ENCODE measurements at places on chromosomes 3 and 15.

DNA sequence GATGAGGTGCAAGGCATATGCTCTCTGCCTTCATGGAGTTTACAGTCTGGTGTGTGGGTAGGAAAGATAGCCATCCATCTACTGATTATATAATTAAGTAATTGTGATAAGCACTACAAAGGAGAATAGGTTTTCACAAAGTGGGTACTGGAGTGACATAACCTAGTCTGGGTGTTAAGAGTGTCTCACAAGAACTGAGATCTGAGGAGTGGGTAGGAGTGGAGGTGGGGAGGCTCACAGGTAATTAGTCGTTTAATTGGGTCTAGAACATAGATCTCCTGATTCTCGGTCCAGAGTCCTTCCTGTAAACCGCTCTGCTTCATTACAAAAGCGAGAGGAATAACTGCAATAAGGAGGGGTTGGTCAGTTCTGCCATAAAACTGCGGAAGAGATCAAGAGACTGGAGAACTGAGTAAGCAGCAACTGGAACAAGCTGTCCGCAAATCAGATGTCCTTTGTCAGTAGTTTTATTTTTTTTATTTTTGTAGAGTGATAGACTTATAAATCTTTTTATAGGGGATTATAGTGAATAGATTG, 2.2 kb downstream of the NEO1 start:
- no peak for DNase-seq

DNA sequence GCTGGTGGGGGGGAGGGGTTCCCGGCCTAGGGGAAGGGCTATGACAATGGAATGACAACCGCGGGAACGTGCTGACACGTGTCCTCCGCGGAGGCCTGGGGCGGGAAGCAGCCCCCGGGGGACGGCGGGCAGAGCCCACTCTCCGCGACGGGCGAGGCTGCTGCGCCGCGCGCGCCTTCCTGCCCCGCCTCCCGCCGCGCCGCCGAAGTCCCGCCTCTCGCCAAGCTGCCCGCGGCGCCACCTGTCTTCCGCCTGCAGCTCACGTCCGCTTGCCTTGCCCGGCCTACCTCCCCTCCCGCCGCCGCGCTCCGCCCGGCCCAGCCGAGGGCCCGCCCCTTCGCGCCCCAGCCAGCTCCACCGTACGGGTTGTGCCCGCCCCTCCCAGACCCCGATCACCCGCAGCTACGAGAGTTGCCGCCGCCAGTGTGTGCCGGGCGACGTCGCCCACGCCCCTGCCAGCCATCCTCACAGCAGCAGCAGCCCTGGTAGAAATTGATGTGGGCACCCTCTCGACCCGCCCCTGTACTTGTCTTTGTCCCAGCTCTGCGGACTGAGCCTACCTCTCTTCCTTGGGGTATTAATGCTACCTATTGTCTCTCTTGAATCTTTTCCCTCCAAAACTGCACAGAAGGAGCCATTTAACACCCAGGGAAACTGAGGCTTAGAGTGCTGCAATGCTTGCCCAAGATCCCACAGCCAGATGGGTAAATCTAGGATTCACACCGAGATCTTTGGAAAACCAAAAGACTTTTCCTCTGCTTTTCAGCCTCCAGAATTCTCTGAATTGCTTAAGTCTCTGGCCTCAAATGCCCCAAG, at the start of gene PARP16:
Gene PARP16, minus strand, starts transcription at position 180 of the 816 bp plus-strand sequence. CDS start 457 bp downstream, outside the sequence.
- DNase-seq: no peak

DNA sequence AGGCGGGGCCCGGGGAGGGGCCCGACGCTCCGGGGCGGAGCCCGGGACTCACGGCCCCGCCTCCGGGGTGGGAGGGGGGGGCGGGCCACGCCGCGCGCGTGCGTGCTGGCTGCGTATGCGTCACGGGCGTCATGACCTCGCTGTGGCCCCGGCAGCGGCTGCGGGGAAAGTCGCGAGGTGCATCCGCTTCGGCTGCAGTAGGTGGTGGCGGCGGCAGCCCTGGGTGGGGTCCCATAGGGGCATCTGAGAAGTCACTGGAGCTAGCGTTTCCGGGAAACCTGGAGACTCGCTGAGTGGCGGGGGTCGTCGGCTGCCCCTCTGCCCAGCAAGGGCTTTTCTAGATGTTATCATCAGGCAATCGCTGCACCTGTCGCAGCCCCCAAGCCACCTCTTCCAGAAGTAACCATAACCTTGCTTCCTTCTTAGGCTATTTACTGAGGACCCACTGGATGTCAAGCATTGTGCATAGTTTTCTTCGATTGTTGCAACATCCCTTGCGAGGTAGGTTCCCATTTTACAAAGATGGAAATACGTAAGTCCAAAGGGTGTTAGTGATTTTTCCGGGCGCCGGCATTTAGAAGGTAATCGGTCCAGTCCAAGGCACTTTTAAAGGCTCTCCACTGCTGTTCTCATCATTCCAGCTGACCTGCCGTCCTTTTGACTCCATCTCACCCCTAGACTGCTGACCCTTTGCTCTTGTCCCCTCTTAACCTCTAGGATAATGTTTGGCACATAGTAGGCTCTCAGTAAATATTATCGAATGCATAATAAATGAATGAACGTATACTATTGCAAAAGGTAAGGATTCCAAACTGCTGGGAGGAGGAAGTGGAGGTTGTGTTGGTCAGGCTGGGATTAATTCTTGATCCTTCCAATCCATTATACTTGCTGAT, at the start of gene GDPGP1:
Gene GDPGP1, plus strand, starts transcription at position 114 of the 893 bp plus-strand sequence. CDS start 6,700 bp downstream, outside the sequence.
- DNase-seq: no peak

GRCh38 chr3:11651900-11652299, 8.2 kb upstream of the VGLL4 start:
- DNase-seq: no peak

DNA sequence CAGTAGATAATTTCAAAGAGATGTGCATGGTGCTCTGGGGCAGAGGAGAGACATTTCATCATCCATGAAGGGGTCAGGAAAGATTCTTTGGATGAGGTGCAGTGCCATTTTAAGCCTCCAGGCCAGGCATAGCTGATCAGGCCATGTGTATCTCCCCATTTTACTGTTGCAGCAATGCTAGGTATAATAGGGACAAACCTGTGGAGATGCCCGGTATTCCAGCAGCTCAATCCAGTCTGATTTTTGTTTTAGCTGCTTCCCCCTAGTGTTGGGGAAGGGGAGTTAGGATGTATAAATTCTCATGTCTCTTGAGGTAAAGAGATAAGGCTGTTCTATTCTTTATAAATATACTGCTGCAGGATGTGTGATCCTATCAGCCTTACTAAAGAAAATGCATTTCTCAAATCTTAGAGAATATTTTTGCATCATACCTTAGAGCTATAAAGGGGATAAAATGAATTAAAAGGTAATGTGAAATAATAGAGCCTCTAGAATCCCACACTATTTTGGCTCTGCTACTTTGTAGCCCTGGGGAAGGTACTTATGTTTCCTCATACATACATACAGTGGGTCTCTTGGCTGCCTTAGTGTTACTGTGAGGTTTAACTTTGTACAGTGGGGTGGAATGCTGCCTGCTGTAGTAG, 5.2 kb downstream of the CDV3 start:
- no peak for DNase-seq

DNA sequence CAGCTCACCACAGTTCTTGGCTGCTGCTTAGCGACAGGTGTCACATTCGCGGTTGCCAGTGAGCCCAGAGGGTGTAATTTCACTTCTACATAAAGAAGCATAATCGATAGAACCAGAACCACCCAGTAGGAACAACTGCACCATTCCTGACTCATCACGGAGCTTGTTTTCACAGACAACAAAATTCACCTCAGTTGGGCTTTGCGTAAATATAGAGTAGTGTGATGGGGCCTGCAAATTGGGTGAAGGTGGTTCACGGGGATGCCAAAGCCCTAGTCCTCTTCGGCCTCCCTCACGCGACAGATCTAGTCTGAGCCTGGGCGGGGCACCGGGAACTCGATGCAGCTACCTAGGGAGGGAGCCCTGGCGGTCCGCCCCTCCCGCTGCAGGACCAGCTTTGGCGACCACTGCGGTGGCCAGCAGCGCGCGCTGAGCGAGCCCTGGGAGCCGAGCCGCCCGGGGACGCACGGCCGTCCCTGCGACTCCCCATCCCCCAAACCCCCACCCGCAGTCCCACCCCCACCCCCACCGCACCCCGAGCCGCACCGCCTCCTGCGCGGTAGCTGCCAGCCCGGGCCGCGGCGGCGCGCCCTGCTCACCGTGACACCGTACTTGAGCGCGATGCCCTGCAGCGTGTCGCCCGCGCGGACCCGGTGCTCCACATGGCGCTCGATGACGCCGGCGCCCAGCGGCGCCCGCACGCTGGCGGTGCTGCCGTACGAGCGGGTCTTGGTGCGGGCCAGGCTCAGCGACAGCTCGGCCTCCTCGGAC, 519 bp downstream of the LYSMD2 start:
- DNase-seq: no peak

DNA sequence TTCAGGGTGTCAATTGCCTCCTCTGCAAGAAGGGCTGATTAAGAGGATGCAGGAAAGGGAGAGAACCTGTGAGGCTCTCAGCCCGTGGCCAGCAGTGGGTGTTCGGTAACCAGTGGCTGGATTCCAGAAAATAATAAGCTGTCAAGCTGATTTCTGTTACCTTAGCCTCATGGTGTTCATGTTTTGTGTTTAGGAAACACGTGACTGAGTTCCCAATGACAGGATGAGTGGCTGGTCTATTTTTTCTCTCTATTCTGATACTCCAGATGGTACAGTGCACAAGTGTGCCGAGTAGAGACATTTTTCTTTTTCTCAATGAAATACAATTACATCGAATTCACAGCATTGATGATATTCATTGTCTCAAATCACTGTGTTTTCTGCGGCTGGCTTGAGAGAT, 43.6 kb downstream of the EDEM1 start:
- DNase-seq: peak; percentile 80

- no peak for DNase-seq
Measured at GRCh38 chr3:56878074-56878473, 76.3 kb upstream of the ARHGEF3 start.

GRCh38 chr3:30657914-30658313, 51.5 kb downstream of the TGFBR2 start:
- no peak for DNase-seq

GRCh38 chr3:23068016-23068728, 135.0 kb upstream of the UBE2E2 start:
- DNase-seq: no peak

DNA sequence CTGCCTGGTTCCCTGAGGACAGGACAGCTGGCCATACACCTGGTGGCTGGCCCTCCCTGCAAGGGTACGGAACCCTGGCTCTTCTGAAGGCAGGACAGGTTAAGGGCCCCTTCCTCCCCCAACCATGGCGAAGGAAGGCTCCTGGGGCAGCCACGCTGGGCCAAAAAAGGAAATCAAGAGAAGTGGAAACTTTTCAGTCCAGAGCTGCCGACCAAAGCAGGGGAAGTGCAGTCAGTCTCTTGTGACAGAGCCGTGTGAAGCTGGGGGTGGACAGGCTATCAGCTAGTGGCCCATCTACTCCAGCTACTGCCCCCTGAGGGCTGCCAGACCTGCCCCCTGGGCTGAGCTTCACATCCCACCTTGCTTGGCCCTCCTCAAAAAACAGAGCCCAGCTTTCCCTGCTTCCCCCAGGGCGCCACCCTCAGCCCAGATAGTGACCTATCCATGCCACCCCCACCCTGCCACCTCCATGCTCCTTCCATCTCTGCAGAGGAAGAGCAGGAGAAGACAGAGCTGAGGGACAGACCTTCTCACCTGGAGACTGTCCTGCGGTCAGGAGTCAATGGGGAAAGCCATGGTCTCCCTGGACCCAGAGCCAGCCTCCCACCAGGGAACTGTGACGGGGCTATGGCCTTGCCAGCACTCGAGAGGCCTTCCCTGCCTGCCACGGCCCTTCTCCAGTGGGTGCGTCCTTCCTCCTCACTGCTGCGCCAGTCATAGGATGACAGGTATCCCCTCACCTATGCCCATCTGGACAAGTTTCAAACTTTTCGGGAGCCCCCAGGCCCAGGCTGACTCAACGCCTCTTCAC, 4.6 kb downstream of the SEMA7A start:
- no peak for DNase-seq

DNA sequence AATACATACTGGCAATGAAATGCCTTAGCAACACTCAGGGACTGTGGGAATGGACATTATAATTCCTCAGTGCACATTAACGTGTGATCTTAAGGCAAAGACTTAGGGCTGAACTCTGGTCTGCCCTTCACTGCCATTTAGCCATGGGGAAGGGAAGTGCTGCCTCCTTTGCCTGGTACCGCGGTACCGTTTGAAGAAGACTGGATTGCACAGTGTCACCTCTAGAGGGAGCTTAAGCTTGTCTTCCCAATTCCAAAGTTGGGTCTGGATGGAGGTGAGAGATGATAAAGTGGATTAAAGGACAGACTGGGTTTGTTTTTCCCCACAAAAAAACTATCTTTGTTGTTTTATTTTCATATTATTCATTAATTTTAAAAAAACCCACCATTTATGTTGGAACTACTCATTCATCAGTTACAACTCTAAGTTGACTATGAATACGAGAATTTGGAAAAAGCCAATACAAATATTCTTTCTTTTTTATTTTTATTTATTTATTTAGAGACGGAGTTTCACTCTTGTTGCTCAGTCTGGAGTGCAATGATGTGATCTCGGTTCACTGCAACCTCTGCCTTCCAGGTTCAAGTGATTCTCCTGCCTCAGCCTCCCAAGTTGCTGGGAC, 60.0 kb upstream of the SYN2 start:
- peak; percentile 30 for DNase-seq

GRCh38 chr3:118803096-118803476, 231.6 kb downstream of the IGSF11 start:
- peak; percentile 82 for DNase-seq

DNA sequence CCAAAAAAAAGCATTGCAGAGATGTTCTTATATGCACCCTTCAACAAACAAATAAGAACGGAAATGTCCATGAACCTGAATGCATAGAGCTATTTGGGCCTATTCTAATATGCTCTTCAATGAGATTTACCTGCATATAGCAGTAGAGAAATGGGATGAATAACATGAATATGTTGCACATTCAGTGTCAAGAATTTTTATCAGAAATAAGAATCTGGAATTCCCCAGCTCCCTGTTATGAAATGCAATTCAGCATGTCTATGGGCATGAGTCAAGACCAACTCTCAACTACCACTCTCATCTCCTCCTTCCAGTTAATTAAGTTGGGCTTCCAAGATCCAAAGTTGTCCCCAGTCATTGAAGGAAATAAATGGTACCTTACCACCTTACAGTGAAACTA, 133.7 kb upstream of the ALCAM start:
- no peak for DNase-seq

GRCh38 chr15:77622209-77622933, 10.3 kb downstream of the LINGO1 start:
- no peak for DNase-seq

DNA sequence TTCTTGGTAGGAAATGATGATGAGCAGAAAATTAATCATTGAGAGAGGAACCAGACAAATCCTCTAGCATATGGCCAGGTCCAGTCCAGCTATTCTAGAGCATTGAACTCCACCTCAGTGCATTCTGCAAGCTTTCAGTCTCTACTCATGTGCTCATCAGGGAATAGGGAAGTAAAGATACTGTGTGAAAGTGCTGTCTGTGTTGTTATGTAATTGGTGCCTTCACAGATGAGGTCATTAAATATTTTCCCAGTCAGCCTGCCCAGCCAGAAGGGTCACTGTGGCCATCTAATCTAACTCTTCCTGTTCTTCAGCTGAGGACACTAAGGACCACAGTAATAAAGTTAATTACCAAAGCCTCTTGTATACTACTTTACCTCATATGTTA, 28.2 kb downstream of the C3orf62 start:
- DNase-seq: no peak

GRCh38 chr3:14418296-14419250, 16.2 kb downstream of the SLC6A6 start:
- DNase-seq: no peak
